ENCODE measurements at places on chromosomes 1 and 21. TPM values are rescaled to one million over a fixed set of nuclear protein-coding genes. Genes with fewer than 3 reads are reported as not detected.

The ADGRL4 gene
- 31.9 TPM for total RNA-seq

The BEND5 gene
- 3.4 TPM for total RNA-seq

The PRDM16 gene
- total RNA-seq = 21.0 TPM

The KRTAP19-1 gene
- not detected for total RNA-seq

The HHIPL2 gene
- total RNA-seq = not detected
